Stimulated activated CD4-positive, alpha-beta T cell treated with anti-CD3 and anti-CD28 coated beads, Interleukin-12 subunit alpha, Interleukin-12 subunit beta, amount 100 ng/mL, for 4 hours (primary cell): ENCODE measurements at places on chromosomes 6 and 20.

- DNase-seq: no peak
Measured at GRCh38 chr6:168232062-168232461, 87.5 kb downstream of the DACT2 start.

DNA sequence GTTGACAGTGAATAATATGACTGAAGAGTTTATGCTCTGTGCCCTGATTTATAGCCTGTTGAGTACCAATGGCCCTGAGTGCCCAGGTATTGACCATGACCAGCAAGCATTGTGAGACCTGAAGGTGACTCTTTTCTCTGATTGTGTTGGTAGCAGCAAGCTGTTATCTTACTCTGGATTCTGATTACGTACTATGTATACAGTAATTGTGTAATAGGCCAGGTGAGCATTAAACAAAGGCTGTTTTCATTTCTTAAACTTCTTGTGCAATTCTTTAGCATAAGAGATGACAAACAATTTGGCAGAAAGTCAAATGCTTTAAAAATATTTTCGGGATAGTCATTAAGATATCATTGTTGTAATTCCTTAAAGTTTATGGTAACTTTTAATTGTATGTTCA, 111.7 kb upstream of the PTPRK start:
- DNase-seq: no peak

- DNase-seq: no peak
Measured at GRCh38 chr6:25342802-25343201, 63.6 kb downstream of the CARMIL1 start.

DNA sequence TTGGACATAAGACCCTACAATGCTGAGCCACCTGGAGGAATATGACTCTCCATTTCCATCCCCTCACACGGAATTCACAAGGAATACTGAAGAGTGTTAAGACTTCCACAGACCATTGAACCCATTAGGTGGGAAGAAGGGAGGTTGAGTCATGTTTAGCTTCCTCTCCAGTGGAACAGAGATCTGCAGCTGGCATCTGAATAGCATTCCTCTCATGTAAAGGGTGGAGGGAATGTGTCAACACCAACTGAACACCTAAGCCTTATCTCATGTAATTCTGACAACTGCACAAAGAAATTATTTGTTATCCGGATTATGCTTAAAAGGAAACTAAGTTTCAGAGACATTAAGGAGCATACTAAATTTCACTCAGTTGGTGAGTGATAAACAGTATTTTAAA, 705.9 kb downstream of the MAFB start:
- no peak for DNase-seq

GRCh38 chr6:27441001-27441400, 31.9 kb downstream of the ZNF184 start:
- DNase-seq: no peak

DNA sequence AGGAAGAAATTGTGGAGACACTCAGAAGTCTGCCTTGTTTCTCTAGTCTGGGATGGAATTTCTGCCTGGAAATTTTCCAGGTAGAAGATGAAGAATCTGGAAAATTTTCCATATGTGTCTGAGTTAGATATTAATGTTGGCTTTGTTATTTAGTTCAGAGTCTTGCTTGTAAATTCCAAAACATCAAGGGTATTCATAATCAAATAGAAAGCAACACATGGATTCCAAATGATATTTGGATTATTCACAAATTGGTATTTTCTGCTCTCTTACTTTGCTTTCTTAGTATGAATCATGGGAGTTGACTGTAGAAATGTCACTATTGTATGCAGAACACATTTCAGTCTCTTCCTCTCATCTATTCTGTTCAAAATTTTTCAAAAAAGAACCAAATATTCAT, 116.0 kb downstream of the GRIK2 start:
- DNase-seq: no peak

DNA sequence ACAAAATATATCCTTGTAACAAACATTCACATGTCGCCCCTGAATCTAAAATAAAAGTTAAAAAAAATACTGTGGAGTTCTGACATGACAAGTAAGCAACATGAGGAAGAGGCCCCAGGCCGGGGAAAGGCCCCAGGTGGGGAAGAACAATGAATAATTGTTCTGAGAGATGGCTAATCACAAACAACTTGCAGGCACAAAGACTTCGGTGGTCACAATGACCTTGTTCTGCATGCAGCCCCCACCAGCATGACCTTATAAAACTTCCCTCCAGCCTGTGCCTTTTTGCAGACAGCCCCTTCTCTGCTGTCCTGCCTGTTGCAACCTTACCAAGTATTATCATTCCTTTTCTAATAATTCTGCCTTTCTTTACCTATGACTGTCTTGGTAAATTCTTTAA, 95.7 kb upstream of the MYLIP start:
- DNase-seq: no peak

- DNase-seq: no peak
Measured at GRCh38 chr20:17138237-17138636, 88.6 kb upstream of the PCSK2 start.

- peak; percentile 12 for DNase-seq
Measured at GRCh38 chr6:134317471-134318131, at the start of gene SGK1. Gene SGK1, minus strand, starts transcription at chr6:134318112. Its CDS starts 652 bp downstream, at chr6:134317460.
